ENCODE measurements at places on chromosomes 3 and 15. TPM values are rescaled to one million over a fixed set of nuclear protein-coding genes. Genes with fewer than 3 reads are reported as not detected.

DNA sequence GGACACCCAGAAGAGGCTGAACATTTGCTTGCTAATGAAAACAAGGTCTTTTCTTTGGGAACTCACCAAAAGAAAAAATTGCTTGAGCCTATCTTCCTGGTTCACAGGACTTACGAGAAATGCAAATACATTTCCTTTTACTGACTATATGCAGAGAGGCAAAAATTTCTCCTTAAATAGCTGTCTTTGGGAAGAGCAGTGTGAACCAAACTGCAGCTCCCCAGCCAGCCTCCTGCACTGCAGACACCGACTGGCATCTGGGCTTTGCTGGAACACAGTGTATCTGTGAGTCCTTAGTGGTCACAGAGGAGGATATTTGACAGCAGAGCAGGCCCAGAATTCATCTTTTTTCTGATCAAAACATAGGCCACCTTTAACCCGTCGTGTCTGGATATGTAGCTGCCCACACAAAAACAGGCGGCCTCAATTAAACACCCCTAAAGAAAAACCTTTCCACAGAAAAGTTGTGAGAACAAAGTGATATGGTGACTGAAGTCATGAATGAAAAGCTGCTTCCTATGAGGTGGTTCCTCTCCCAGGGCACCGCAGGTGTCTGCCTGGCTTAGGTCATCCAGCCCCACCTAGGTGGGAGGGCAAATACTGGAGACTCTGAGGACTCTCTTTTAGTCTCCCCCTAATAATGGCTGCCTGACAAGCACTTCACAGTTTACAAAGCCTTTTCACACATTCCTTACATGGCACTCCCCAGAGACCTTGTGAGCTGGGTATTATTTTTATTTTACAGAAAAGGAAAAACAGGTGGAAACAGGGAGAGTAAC lies 46.1 kb upstream of the TMEM158 start:
- no peak for DNase-seq

DNA sequence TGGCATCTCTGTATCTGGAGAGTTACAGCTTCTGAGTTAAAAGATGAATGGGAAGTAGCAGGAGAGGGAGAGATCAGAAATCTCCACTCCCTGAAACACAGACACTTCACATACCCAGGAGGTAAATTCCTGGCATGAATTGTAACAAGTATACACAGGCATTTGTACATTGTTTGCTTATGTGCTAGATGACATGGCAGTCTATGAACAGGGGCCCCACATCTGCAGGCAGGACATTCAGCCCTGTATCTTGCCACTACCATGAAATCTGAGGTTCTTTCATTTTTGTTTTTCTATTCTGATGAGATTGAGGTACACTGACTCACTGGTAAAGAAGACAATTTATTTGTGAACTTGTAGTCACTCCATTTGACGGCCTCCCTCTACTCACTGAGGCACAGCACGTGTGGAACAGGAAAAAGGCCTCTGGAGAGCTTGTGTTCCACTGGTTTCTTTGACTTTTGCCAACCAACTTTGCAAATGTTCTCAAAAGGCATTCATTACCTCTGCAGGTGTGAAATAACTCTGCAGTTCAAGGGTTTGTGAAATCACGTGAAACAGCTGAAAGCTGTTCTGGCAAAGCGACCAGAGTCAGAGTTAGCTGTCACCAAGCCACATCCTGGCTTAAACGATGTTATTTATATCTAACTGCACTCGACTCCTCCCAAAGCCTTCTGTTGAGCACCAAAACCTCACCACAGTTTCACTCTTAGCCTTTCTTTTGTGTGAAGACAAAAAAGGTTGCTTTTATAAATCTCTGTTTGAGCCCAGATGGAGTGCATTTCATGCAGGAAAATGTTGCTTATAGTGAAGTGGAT lies 401.3 kb upstream of the CFAP20DC start:
- peak; percentile 12 for DNase-seq

DNA sequence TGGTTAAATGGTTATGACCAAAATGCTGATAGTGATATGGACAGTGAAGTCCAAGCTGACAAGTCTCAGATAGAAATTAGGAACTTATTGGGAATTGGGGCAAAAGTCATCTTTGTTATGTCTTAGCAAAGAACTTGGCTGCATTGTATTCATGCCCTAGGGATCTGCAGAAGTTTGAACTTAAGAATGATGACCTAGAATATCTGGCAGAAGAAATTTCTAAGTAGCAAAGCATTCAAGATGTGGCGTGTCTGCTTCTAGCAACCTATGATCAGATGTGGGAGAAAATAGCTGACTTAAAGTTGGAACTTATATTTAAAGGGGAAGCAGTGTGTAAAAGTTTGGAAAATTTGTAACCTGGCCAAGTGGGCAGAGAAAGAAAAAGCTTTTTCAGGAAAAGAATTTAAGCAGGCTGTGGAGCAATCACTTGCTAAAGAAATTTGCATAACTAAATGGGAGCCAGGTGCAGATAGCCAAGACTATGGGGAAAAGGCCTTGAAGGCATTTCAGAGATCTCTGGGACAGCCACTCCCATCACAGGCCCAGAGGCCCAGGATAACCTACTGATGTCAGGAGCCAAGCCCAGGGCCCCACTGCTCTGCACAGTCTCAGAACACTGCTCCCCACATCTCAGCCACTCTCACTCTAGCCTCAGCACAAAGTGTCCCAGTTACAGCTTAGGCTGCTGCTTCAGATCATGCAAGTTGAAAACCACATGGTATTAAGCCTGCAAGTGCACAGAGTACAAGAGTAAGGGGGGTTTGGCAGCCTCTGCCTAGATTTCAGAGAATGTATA lies 147.8 kb upstream of the TGFBR2 start:
- no peak for DNase-seq

- DNase-seq = no peak
Measured at GRCh38 chr3:154125378-154126030, 4.3 kb downstream of the ARHGEF26 start.

- DNase-seq = no peak
Measured at GRCh38 chr15:70704731-70705130, 58.6 kb downstream of the UACA start.

DNA sequence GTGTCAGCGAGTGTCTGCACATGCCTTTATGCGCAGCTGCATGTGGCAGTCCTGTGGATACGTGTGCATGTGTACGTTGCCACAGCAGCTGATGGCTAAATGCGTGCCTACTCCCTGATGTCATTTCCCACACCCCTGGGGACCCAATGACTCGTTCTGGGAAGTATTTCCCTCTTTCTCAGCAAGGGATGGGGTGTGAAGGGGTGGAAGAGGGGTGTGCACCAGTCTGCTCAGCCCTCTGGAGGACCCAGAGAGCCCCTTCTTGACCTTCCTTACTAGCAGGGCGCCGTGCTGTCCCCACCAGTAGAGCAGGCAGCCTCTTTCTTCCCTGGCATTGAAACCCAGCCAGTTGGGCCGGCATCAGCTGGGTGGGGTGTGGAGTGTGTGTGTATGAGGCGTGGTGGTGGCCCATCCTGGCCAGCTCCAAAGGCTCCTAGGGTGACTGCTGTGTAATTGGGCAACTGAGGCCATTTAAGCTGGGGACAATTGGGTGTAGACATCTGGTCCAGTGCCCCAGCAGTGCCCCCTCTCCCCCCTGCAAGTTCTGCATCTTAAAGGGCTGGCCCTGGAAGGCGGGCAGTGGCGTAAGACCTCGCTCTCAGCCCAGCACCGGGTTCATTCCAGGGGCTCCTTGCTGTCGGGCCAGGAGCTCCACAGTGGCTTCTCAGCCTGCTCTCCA lies 19.2 kb downstream of the SNX33 start:
- DNase-seq = peak; percentile 42

DNA sequence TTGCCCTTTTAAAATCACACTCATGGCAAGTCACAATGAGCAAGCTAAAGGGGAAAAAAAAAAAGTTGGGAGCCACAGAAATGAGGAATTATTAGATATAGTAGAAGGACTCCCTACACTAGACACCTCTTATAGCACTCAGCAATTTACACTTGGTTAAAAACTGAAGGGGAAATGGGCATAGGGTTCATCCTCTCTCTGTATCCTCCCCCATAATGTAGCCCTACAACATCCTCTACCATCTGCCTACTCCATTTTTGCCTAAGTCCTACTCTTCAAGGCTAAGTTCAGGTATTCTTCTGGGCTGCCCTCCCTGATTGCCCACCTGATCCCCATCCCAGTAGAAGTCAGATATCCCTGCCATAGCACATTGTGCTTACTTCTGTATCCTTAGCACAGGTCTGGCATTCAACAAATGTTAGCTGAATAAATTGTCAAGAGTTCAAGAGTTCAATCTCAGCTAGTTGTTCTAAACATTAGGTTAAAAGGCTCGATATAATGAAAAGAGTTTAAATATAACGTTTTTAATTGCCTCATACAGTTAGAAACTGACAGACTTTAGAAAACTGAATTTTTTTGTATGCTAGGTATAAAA lies 14.5 kb downstream of the SETD2 start:
- no peak for DNase-seq

- no peak for DNase-seq
Measured at GRCh38 chr3:192884777-192885773, 32.6 kb downstream of the MB21D2 start.

GRCh38 chr15:95469496-95470000 lies 861.0 kb upstream of the NR2F2 start:
- DNase-seq = no peak

DNA sequence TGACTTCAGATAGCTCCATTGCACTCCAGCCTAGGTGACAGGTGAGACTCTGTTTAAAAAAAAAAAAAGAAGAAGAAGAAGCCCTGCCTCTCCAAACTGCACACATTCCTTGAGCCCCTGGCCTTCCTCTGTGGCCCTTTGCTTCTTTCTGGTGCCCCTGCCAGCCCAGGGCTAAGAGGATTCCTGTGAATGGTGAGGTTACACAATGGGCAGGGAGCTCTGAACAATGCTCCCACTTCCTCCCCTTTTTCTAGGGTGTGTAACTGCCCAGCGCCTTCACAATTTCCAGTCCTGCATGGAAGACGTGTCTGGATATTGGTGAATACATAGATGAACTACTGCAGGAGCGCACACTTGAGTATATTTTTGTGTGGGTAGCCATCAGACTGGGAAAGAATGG lies 3.6 kb upstream of the AMOTL2 start:
- no peak for DNase-seq

GRCh38 chr3:82707035-82707434 lies 945.6 kb upstream of the GBE1 start:
- DNase-seq = no peak

DNA sequence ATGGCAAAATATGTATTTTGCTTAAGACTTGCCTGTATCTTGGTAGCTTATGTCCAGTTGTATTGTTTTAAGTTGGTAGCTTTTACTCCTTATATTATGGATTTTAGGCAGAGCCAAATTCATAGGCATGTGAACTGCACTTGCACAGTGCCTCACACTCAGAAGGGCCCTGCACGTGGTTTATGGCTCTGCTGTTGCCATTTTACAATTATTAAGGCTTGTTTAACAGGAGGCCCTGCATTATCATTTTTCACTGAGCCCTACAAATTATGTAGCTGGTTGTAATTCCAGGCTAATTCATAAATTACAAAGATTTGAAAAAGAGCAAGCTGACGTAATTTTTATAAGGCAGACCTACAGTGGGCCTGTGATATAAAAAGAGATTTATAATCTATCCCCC lies 537.6 kb upstream of the UBE2E2 start:
- DNase-seq = no peak

GRCh38 chr3:11919390-11919789 lies 72.7 kb upstream of the TAMM41 start:
- DNase-seq = no peak

DNA sequence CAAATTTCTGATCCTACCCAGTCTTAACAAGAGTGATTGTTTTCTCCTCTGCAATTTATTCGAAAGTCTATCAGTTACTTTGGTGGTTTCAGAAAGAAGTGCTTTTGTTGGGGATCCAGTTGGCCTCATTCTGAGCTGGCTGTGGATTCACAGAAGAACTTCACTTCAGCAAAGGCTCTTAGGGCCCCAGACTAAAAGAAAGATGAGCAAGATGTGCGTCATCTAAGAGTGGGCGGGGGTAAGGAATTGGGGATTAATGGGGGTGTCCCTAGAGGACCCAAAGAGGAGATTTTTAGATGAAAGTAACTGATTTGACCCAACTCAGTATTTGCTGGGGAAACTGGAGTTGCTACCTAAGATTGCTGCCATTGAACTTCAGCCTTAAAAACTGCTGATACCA lies 63.9 kb upstream of the TSEN2 start:
- DNase-seq = no peak

GRCh38 chr3:113211330-113212149 lies at the start of gene BOC:
Gene BOC, plus strand, starts transcription at chr3:113211557. Its CDS starts 38,246 bp downstream, at chr3:113249803.
- DNase-seq = peak; percentile 38

- no peak for DNase-seq
Measured at GRCh38 chr15:88006146-88006545, 250.4 kb downstream of the NTRK3 start.

GRCh38 chr3:162538906-162539305 lies 1042.3 kb downstream of the OTOL1 start:
- DNase-seq = no peak

Gene RPUSD2
- total RNA-seq = 7.4 TPM

Gene FAM107A
- total RNA-seq = 68.5 TPM

Gene LRRC3B
- 0.09 TPM for total RNA-seq

Gene IMPG2
- total RNA-seq = 0.19 TPM

Gene TGM5
- total RNA-seq = not detected

Gene CNTN6
- not detected for total RNA-seq

Gene SLC12A8
- total RNA-seq = 0.28 TPM

Gene GYG1
- total RNA-seq = 160 TPM

Gene CALML4
- 0.63 TPM for total RNA-seq

All from heart right ventricle (tissue), 16 donors.